Caco-2 (cell line): ENCODE measurements at places on chromosomes 1 and 21. TPM values are rescaled to one million over a fixed set of nuclear protein-coding genes. Genes with fewer than 3 reads are reported as not detected.

The L1TD1 gene
- total RNA-seq = 0.29 and 0.56 TPM in 2 replicates

The DIO1 gene
- total RNA-seq = 6.8 and 7.1 TPM in 2 replicates

The FNDC7 gene
- total RNA-seq = 0.16 TPM in 1 of 2 replicates, not detected in the other

The AMY1C gene
- not detected in 2 replicates for total RNA-seq

The CELA2A gene
- not detected in 2 replicates for total RNA-seq

The PDC gene
- not detected in 2 replicates for total RNA-seq

The ASCL5 gene
- total RNA-seq = 0.26 and 0.48 TPM in 2 replicates

The ACTA1 gene
- 5.1 and 9.5 TPM in 2 replicates for total RNA-seq

The RSRP1 gene
- 61.1 and 69.8 TPM in 2 replicates for total RNA-seq

The FMN2 gene
- not detected in 2 replicates for total RNA-seq

DNA sequence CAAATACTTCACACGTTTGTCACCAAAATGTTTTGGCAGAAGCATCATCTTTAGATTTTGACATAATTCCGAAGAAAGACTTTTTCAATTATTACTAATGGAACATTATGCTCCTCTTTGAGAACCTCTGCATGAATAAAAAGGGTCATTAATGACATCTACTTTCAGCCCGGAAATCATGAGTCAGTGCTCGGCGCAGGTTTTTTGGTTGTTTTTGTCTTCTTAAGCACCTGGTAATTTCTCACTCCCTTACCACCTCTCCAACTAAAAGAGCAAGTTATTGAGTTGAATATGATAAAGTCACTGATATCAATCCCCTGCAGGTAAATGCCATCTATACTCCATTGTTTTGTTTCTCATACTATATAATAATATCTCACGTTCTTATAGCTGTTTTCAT lies 113.0 kb upstream of the PBX1 start:
- no peak overlapping the region for H3K27ac ChIP-seq
- DNase-seq = no peak
- no peak overlapping the region for H3K4me3 ChIP-seq
- H3K27me3 ChIP-seq = no peaks in the 10 kb centered on the region
- no peaks in the 10 kb centered on the region for H3K4me1 ChIP-seq
- H3K36me3 ChIP-seq = no peaks in the 10 kb centered on the region

GRCh38 chr1:180849031-180849775 lies 63.5 kb upstream of the KIAA1614 start:
- H3K4me1 ChIP-seq = peaks cover 26% of the 10 kb centered on the region
- no peaks in the 10 kb centered on the region for H3K27me3 ChIP-seq
- H3K4me3 ChIP-seq = no peak overlapping the region
- no peak for DNase-seq
- no peak overlapping the region for H3K27ac ChIP-seq

DNA sequence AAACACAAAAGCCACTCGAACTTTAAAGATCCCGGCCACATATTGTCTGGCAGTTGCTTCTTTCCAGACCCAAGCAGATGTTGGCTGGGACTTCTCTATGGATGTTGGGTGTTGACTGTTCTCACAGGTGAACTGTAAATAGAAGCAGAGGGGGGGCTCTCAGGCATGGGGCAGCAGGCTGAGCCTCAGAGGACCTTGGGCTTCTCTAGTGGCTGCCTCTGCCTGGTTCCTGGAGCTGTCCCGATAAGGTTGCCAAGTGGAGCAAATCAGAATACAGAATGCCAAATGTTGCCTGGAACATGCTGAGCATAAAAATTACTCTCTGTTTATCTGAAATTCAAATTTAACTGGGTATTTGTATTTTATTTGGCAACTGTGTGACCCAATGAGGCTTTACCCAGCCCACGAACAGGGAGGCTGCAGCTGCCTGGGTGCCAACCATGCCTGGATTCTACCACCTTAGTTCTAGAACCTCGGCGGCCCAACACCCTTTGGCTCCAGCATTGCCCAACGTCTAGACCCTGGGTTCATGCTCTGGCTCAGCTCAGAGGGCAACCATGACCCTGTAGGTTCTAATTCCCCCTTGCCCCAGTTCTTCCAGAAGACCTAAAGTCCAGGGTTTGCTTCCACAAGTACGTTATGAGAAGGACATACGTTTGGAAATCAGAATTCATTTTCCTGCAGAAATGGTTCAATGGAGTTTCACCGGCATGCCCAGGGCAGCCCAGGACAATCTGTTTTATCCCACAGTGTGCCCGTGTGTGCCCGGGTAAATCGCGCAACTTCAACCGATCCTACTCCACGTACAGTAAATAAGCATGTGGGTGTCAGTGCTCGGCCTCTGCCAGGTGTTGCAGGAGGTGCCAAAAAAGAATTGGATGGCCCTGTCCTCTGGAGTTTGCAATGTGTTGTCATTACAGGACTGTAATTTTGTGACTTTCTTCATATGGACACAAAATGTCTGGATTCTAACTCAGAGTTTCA lies 5.4 kb upstream of the SLC45A1 start:
- H3K27ac ChIP-seq = no peak overlapping the region
- no peaks in the 10 kb centered on the region for H3K27me3 ChIP-seq
- H3K36me3 ChIP-seq = no peaks in the 10 kb centered on the region
- no peak for DNase-seq

DNA sequence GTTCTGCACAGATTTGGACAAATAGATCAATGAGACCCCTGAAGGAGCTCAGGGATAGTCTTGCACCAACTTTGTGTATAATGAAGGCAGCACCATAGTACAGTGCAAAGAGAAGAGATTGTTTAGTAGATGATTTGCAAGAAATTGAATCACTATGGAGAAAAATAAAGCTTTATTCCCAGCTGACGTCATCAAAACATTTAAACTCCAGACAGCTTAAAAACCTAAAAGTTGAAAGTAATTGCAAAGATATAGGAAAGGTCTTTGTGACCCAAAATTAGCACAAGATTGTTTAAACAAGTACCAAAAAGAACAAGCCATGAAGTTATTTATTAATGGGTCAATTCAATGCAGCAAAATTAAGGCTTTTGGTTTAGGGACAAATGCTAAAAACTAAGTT lies 88.8 kb upstream of the BACE2 start:
- H3K36me3 ChIP-seq = no peaks in the 10 kb centered on the region
- H3K27me3 ChIP-seq = no peaks in the 10 kb centered on the region
- H3K27ac ChIP-seq = no peak overlapping the region
- peaks cover 4% of the 10 kb centered on the region; the same call in 1 of the 2 replicates for H3K4me1 ChIP-seq

- DNase-seq = no peak
- no peaks in the 10 kb centered on the region for H3K27me3 ChIP-seq
- H3K27ac ChIP-seq = no peak overlapping the region
- H3K4me3 ChIP-seq = no peak overlapping the region
- no peaks in the 10 kb centered on the region for H3K36me3 ChIP-seq
These were observed 40.0 kb upstream of the MAGOH start for GRCh38 chr1:53278298-53278725.

GRCh38 chr21:34132202-34132601 lies 58.8 kb downstream of the MRPS6 start:
- H3K4me3 ChIP-seq = no peak overlapping the region
- no peak overlapping the region for H3K27ac ChIP-seq
- DNase-seq = no peak
- H3K36me3 ChIP-seq = no peaks in the 10 kb centered on the region; the same call in none of the 2 replicates
- no peaks in the 10 kb centered on the region for H3K27me3 ChIP-seq

DNA sequence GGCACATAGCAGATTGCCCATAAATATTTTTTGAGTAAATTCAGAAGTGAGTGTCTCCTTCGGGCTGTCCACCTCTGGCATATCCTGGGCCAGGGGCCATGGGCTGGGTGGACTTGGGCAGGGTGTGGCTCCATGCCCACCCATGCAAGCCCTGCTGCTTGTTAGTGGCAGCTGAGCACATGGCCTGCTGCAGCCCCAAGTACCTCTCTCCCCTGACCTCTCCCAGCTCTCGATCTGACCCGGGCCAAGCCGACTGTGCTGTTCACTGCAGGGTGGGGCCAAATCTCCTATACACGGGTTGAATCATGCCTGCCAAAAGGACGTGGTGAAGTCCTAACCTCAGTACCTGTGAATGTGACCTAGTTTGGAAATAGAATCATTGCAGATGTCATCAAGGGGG lies 132.5 kb upstream of the C1orf174 start:
- no peak overlapping the region for H3K4me3 ChIP-seq
- H3K36me3 ChIP-seq = no peaks in the 10 kb centered on the region
- H3K27ac ChIP-seq = no peak overlapping the region
- no peaks in the 10 kb centered on the region for H3K27me3 ChIP-seq
- H3K4me1 ChIP-seq = no peaks in the 10 kb centered on the region
- DNase-seq = no peak

DNA sequence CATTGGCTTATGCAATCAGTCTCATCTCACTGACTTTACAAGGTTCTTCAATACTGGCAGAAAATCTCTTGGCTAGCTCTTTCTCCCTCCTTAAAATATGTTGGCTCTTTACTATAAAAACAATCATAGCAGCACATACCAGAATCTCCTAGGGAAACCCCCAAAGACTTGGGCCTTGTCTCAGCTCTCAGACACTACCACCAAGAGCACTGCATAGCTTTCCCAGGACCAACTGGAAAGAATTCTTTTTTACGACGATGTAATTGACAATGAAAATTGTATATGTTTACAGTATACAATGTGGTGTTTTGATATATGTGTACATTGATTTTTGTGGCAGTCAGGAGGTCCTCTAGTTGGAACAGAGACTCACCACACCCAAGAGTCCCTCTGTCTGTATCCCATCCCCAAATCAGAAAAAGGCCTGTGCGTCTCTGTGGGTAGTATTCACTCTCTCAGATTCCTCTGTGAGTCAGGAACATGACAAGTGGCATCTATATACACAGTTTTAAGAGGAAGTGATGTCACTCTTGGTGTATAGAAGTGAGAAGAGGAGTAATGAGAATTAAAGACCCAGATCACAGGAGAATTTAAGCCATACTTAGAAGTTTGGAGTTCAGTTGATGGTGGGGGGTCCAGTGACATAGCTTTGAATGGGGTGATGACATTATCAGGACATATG lies 21.1 kb downstream of the SMAP2 start:
- H3K4me3 ChIP-seq = no peak overlapping the region
- no peak for DNase-seq
- no peaks in the 10 kb centered on the region for H3K4me1 ChIP-seq
- no peaks in the 10 kb centered on the region for H3K27me3 ChIP-seq

- H3K4me3 ChIP-seq = no peak overlapping the region
- no peaks in the 10 kb centered on the region for H3K4me1 ChIP-seq
- no peaks in the 10 kb centered on the region for H3K36me3 ChIP-seq
- H3K27me3 ChIP-seq = no peaks in the 10 kb centered on the region; the same call in 1 of the 2 replicates
- no peak for DNase-seq
These were observed 78.9 kb downstream of the KAZN start for GRCh38 chr1:14677292-14677971.

DNA sequence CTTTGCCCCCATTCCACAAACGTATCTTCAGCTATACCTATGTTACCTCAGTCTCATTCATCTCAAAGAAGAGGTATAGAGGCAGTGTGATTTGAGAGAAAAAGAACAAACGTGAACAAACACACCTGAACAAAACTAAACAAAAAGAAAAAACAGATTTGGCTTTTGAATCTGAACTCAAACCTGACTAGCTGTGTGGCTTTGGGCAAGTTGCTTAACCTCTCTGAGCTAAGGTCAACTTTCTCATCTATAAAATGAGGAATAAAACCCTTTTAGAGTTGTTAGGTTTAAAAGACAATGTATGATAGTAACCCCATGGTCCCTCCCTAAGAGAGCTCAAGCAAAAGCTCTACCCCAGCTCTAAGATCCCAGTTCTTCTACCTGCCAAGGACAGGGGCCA lies 73.5 kb downstream of the ZNF648 start:
- no peaks in the 10 kb centered on the region for H3K36me3 ChIP-seq
- no peaks in the 10 kb centered on the region for H3K4me1 ChIP-seq
- no peak overlapping the region for H3K27ac ChIP-seq
- no peaks in the 10 kb centered on the region for H3K27me3 ChIP-seq
- H3K4me3 ChIP-seq = no peak overlapping the region

GRCh38 chr1:6471970-6472368 lies 6.0 kb upstream of the TNFRSF25 start:
- H3K4me1 ChIP-seq = peaks cover 35% of the 10 kb centered on the region
- peaks cover 4% of the 10 kb centered on the region for H3K36me3 ChIP-seq
- peak; percentile 73 for DNase-seq
- H3K27ac ChIP-seq = peak overlapping the region; percentile 91
- peak overlapping the region; percentile 53 for H3K4me3 ChIP-seq
- H3K27me3 ChIP-seq = no peaks in the 10 kb centered on the region

DNA sequence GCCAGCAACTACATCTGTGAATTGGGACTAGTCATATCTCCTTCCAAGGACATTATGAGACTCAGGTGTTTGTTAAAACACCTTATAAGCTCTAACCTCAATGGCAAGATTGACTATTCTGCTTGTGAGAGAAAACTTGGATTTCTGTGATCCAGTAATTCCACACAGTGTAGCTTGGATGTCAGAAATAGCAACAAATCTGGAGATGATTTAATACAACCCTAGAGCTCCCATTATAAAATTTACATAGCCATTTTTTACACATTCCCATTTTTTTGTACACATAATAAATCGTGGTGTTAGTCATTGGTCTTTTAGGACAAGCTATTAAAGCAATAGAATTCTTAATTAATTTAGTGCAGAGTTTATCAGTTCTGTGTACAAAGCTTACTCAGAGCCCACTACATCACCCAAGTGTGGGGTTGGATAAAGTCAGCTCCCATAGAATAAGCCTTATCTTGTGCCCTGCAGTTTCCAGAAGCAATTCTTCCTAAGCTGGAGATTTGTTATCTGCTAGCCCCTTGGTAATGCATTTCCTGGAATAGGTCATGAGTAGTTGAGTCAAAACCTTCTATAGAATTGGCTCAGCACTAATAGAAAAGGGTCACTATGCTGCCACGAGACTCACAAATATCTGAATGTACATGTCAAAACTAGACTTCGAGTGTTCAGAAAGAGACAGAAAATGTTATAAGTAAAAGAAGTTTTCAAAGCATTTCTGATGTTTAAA lies 434.0 kb upstream of the RUNX1 start:
- no peaks in the 10 kb centered on the region for H3K36me3 ChIP-seq
- H3K4me1 ChIP-seq = no peaks in the 10 kb centered on the region
- no peak overlapping the region for H3K27ac ChIP-seq
- H3K4me3 ChIP-seq = no peak overlapping the region
- no peak for DNase-seq

DNA sequence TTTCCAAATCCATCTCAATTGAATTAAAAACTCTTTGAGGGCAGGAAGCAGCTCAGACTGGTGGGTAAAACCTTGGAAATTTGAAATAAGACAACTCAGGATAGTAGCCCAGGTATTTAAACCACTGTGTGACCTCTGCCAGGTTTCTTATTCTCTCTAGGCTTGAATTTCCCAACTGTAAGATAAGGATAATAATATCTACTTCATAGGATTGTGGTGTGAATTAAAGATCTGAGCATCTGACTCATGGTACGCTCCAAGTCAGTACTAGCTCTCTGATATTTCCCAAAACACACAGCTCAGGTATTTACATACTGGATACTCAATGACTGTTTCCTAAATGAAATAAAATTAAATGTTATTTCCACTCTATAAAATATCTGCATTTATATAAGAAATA lies 337.2 kb downstream of the LTN1 start:
- H3K4me1 ChIP-seq = peaks cover 13% of the 10 kb centered on the region
- DNase-seq = no peak
- H3K4me3 ChIP-seq = no peak overlapping the region
- no peaks in the 10 kb centered on the region for H3K27me3 ChIP-seq
- H3K36me3 ChIP-seq = no peaks in the 10 kb centered on the region
